T-helper 2 cell (primary cell): ENCODE measurements at places on chromosomes 7 and 10.

- no peak for DNase-seq
These were observed 194.3 kb downstream of the ELFN1 start for GRCh38 chr7:1864161-1864940.

DNA sequence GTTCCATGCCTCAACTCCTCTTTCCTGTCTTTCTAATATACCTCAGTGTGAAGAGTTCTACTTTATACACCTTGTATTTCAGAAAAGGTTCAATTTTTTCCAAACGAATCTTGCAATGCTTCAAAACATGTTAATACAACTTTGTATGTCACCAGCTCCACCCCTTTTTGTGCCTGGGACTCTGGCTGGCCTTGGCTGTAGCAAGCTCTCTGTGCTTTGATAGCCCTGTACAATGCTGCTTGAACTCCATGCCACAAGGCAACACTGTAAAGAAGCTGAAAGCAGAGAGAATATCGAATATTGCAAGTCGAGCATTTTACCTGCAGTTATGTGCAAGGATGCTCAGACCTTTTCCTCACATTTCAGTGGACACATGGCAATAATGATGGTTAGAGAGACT lies 52.5 kb downstream of the PANK1 start:
- no peak for DNase-seq

DNA sequence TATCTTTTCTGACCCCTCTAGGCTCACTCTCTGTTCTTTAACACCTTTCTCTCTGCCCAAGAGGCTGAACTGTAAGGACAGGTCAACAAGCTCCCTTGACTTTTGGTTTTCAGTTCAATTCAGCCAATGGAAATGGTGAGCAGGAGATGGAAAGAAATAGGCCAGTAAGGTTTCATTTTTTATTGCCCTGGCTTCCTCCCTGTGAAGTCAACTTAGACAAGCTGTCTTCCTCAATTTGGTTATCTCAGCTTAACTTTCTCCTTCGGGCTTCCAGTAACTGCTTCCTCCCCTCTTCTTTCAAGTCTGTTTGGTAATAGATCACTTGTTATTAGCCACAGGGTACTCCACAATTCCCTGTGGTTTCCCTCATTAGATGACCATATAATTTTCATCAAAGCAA lies 19.7 kb downstream of the LIPK start:
- no peak for DNase-seq

- DNase-seq = no peak
These were observed 315.3 kb downstream of the SNX13 start for GRCh38 chr7:17625043-17625442.

GRCh38 chr7:112080441-112080840 lies 125.8 kb downstream of the DOCK4 start:
- no peak for DNase-seq

DNA sequence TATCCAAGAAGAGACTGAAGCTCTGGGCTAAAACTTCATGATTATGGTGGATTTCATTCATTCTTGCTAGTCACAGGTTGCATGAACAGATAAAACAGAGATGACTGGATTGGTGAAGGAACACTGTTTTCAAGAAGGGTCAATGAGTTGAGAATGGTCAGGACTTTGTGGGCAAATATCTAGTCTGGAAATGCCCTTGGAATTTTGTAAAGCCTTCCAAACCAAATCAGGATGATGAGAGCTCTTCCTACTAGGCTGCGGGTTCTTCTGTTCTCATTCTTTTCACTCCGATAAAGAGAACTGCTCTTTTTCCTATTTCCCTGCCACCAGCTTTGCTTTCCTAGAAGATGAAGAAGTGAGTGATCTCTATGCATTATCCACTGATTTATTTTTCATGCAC lies 171.4 kb downstream of the ARID5B start:
- DNase-seq = no peak

DNA sequence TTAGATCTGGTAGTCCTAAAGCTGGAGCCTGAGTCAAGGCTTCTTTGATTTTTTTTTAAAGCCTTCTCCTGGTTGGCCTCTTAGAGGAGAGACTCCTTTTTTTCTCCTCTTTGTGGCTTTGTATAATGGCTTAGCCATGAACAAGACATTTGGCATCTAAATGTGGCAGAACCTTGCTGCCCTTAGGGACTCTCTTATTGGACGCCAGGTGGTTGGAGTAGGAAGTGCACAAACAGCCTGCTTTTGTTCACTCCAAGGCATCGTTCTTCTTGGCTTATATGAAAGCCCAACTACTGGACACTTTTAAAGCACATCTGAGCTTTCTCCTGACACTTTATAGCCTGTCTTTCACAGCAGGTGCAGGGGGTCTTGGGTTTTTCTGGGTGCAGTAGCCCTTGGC lies 25.0 kb downstream of the ZPBP start:
- no peak for DNase-seq

- no peak for DNase-seq
These were observed 297.8 kb upstream of the SEMA3A start for GRCh38 chr7:84492098-84493034.
